ENCODE measurements at places on chromosomes 13 and 19.

- DNase-seq, result peak; percentile 93
Measured at GRCh38 chr13:110126391-110126961, 180.5 kb downstream of the COL4A1 start.

DNA sequence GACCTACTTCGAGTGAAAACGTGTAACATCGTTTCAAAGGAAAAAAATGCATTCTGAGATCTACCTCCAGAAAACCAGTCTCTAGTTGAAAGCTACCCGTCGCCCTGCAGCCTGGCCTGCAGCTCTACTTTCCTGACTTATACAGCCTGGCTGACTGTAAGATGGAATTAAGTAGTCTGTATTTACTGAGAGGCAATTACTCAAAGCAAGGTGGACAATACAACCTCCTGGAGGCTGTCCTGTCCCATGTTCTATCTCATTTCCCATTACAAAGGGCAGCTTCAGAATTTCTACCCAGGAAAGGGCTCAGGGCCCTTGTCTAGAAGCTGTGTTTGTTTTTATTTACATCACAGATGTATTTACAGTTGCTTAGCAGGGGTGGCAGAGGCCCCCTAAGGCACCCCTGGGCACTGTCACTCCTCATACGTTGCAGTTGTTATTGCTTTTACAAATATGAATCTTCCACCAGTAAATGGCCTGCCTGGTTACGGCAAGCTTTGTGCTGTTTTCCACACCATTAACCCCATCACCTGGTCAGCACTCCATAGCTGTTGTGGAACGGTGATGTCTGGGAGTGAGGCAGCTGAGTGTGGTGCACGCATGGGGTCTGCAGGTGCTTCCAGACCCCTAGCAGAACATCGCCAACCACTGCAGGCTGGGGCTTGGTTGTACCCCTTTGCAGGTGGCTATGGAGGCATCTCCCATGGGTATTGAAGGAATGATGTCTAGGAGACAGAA lies 46.3 kb upstream of the MTIF3 start:
- DNase-seq, result no peak

GRCh38 chr19:13784731-13785452 lies 10.4 kb upstream of the ZSWIM4 start:
- no peak for DNase-seq

GRCh38 chr13:98507282-98507797 lies 69.6 kb downstream of the STK24 start:
- DNase-seq, result no peak

GRCh38 chr13:112603641-112604225 lies 15.8 kb upstream of the TUBGCP3 start:
- no peak for DNase-seq

GRCh38 chr13:99961636-99962035 lies 9.9 kb downstream of the ZIC5 start:
- no peak for DNase-seq

- DNase-seq, result no peak
Measured at GRCh38 chr13:42272115-42272803, at the start of gene AKAP11. TSS of gene AKAP11 (plus strand) at chr13:42272152. CDS start at chr13:42286349, 14,197 bp downstream.

DNA sequence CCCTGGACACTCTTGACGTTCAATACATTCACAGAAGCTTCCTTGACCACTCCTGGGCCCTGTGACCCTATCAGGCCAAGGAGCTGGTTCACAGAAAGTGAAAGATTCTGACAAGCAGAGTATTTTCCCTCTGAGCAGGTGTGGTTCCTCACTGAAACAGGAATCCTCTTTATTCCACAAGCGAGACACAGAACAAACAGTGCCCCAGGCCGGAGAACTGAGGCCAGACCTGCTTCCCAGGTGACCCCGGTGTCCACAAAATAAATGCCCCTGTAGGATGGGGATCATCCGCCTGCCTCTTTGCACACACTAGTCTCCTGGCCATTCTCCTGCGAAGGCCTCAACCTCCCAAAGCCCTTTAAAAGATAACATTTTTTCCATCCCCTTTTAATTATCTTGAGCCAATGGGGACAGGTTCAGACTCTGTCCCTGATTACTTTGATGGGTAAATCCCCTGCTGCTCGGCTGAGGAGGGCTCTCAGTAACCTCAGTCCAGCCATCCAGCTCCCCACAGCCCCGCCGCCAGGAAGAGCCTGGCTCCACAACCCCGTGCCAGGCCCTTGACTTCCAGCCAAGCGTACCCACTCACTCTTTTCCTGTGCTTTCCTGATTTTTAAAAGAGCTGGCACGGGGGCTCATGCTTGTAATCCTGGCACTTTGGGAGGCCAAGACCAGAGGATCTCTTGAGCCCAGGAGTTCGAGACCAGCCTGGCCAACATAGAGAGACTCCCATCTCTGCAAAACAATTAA lies 129.1 kb downstream of the FOXO1 start:
- DNase-seq, result no peak

DNA sequence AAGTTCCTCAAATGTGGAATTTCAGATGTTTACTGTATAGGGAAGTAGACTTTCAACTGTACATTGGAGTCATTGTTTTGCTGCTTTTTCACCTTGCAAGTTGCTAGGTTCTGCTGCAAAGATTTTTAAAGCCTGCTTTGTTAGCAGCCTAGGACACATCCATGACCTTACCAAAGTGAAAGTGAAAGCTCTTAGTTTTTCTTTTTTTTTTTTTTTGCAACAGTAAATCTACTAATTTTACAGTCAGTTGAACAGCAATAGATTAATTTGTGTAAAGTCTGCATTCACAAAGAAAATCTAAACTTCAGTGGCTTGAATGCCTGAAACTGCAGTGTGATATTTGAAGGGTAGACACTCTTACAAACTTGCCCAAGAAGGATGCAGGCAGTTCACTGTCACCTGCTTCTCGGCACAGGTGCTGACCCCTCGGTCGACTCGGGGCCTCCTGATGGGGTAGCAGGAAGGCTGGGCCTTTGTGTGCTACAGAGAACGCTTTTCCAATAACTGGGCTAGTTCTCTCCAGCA lies 5.0 kb upstream of the MTIF3 start:
- DNase-seq, result no peak

GRCh38 chr13:94558716-94559115 lies 37.2 kb downstream of the TGDS start:
- DNase-seq, result no peak

- no peak for DNase-seq
Measured at GRCh38 chr13:112892426-112893206, 76.4 kb upstream of the MCF2L start.

DNA sequence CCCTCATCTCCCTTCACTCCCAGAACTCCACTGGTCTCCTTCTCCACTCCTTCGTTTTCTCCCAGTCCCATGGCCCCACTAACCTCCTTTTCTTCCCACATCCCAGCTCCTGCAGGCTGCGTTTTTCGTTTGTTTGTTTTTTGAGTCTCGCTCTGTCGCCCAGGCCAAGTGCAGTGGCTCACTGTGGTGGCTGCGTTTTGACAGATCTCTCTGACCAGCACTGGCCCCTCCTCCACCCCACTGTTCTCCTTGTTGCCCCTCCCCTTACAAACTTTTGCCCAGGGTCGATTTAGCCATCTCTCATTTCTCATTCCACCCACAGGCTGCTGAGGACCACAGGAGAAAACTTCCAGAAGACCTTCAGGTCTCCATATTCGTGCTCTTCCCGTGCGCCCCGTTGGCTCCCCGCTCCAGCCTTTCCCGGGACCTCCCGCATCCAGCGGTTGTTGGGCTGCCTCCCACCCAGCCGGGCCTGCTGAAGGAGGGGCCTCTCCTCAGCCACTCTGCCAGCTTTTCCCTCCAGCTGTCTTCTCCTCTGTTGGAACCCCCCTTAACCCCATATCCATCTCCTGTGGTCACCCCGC lies 40.6 kb upstream of the GJB6 start:
- DNase-seq, result no peak

DNA sequence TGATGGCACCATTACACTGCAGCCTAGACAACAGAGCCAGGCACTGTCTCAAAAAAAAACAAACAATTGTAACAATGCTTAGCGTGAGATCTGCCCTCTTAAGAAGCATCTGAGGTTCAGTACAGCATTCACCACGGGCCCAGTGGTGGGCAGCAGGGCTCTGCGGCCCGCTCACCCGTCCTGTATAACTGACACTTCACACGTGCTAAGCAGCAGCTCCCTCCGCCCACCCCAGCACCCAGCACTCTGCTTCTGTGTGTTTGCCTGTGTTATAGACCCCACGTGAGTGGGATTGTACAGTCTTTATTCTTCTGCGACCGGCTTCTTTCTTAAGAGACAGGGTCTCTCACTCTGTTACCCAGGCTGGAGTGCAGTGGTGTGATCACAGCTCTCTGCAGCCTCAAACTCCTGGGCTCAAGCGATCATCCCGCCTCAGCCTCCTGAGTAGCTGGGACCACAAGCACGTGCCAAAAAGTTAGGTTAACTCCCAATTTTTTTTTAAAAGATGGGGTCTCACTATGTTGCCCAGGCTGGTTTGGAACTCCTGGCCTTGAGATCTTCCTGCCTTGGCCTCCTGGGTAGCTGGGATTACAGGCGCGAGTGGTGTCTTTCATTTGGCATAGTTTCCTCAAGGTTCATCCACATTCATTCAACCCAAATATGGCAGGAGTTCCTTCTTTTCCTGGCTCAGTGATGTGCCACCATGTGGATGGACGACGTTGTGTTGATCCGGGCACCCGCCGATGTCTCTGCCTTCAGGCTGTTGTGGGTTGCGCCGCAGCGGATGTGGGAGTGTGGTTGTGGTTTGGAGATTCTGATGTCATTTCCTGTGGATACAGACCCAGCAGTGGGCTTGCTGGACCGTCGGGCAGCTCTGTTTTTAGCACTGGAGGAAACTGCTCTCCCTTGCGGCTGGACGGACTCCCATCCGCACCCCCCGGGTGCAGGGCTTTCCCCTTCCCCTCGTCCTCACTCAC lies 170.0 kb downstream of the KDM4B start:
- DNase-seq, result no peak

DNA sequence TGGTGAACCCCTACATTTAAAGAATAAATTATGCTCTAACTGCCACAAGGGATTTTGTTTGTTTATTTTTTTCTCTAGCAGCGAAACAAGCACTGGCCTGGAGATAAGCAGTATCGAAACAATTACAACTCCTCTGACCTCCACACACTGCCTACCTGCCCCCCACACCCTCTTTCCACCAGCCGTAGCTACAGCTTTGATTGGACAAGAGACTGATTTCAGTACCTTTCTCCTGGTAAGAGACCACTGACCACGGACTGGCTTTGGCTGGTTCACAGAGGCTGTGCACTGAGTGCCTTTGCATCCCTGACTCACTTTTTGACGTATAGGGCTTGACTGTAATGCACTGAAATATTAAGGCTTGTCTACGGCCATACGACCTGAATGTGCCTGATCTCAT lies 7.4 kb upstream of the ZDHHC20 start:
- no peak for DNase-seq

GRCh38 chr13:27183561-27184147 lies 12.0 kb upstream of the USP12 start:
- no peak for DNase-seq

GRCh38 chr13:50073340-50073739 lies 58.1 kb downstream of the KCNRG start:
- no peak for DNase-seq

GRCh38 chr13:24306632-24307031 lies 2.7 kb upstream of the C1QTNF9 start:
- peak; percentile 16 for DNase-seq

DNA sequence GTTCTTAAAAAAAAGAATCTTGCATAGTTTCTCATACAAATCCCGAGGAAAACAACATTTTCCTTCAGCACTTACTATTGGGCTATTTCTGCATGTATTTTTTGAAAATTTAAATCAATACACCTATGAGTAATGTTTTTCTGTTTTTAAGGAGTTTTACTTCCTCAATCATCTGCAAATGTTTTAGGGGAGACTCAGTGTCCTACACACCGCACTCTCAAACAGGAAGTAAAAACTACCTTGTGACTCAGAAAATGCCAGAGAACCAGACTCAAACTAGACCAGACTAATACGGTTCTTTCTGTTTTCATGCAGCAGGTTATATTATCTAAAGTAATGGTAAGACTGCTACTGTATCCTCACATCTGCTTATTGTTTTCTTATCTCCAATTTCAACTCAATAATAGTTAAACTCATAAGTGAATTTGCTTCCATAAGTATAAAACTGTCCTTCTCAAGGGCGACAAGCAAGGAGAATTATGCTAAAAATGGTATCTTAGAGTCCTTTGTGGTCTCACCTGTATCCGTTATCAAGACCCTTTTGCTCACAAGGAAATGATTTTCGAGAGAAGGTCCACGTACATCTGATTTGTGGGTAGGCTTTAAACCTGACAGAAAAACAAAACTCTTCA lies 52.5 kb downstream of the FLT3 start:
- DNase-seq, result no peak

- DNase-seq, result no peak
Measured at GRCh38 chr13:39510316-39510695, 92.7 kb downstream of the LHFPL6 start.

- DNase-seq, result no peak
Measured at GRCh38 chr19:17041976-17042375, 15.4 kb upstream of the CPAMD8 start.

GRCh38 chr13:105406551-105406950 lies 1128.9 kb downstream of the EFNB2 start:
- no peak for DNase-seq

DNA sequence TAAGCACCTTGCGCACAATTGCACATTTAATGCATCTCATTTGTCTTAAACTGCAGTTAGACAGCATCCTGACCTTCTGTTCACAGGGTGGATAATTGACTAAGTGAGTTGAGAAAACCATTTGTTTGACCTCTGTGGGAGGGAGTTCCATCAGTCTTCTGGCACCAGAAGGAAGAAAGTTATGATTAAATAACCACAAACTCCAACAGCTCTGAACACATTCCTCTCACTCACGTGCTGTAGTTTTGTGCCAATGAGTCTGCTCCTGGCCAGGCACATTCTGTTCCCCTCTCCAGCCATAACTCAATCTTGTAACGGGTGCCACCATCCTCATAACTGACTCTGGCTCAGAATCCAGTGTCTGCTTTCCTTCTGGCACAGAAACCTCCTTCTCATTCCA lies 817.2 kb downstream of the SLITRK1 start:
- DNase-seq, result no peak

- no peak for DNase-seq
Measured at GRCh38 chr13:27304611-27305010, 34.0 kb downstream of the RASL11A start.

GRCh38 chr13:67635754-67636153 lies 405.6 kb upstream of the PCDH9 start:
- no peak for DNase-seq

GRCh38 chr13:40190641-40191100 lies 475.8 kb downstream of the FOXO1 start:
- DNase-seq, result peak; percentile 1

DNA sequence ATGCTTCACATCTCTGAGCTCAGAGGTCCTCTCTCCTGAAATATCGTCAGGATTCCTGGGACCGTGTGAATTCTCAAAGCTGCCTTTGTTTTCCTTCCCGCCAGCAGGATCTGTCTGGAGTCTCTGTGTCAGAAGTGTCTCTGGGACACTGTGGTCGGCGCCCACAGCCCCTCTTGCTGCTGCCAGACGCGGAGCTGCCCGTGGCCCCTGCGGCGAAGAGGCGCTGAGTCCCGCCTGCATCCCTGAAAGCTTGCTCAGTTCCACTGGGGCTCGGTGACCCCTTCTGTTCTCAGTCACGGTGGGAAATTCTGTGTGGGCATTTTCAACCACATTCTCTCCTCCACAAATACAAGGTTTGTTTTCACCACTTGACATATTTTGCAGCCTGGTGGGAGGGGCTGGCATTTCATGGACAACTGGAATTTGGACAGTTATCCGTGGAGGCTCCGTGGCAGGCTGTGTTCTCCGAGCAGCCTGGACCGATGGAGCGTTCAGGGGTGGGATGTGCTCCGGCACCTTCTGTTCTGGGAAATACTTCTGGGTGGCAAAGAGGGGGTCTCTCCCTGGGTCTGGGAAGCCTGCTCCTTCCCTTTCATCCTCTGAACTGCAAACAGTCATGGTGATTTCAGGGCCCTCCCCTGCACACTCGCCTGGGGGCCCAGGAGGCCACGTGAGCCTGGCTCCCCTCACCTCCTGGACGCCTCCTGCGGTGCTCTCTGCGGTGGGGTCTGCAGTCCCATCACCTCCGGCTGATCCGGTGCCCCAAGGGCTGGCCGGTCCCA lies 42.6 kb upstream of the GRTP1 start:
- no peak for DNase-seq
